ENCODE measurements at places on chromosomes 16 and 17. TPM values are rescaled to one million over a fixed set of nuclear protein-coding genes. Genes with fewer than 3 reads are reported as not detected.

GRCh38 chr17:8954339-8954738, 11.2 kb downstream of the PIK3R5 start:
- no peak for DNase-seq

DNA sequence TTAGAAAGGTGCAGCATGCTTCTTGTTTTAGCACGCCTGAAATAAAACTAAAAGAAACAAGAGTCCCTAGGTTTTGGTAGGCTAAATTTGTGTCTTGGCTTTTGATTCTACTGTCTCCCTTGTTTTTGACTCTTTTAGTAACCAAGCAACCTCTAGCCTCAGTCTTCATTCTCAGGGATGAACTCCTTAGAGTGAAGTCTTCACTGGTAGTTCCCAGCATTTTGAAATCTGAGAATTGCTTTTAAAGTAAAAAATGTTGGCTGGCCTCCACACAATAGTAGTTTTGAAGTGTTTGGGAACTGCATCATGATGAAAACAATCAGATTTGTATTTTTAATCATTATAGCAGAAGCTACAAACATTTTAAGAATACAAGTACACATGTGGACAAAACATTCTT, 6.1 kb upstream of the CDR2 start:
- DNase-seq: no peak

Gene BCAS3
- 17.6 TPM for polyA plus RNA-seq

DNA sequence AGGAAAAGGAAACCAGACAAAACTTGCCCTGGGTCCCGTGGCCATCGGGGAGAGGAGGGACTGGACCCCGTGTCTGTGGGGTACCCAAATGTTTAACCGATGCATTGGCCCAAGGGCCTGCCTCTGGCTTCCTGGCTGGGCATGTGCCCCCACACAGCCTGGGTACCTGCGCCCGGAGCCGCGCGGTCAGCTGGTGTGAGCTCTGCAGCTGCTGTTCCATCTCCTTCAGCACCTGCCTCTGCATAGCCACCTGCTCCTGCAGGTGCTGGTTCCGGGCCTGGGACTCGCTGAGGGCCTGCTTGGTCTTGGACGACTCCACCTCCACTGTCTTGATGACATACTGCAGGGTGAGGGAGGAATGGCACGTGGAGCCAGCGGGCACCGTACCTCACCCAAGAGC, 31.9 kb downstream of the KIFC3 start:
- DNase-seq: no peak

DNA sequence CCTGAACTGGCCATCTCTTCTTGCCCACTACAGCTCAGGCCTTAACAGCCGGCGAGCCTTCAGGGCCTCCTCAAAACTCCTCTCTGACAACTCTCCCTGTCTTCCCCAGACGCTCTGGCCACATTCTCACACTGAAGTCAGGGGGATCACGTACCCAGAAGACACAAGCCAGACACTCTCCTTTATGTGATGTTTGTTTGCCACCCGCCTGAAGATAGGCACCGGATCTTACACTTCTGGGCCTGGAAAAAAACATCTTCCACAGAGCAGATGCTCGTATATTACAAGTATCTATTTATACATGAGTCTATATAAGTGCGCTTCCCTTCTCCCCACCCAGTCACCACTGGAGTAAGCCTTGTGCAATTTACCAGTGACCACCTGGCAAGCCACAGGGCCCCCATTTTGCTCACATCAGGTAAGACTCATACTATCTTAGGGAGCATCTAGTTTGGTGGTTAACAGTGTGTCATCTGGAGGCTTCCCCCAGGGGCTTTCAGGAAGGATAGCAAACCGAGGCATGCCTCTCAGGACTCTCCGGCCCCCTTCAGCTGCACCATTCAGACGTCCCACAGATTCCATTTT, 349.4 kb downstream of the SOX9 start:
- no peak for DNase-seq

Gene NTN1
- polyA plus RNA-seq: 23.9 TPM

Data from urinary bladder (tissue), 4 donors.